LoVo (cell line): ENCODE measurements at places on chromosomes 6 and 20.

- DNase-seq = no peak
These were observed 1.5 kb downstream of the TAGAP start for GRCh38 chr6:159043251-159043650.

- peak; percentile 65 for DNase-seq
These were observed 4.2 kb upstream of the ZBTB46 start for GRCh38 chr20:63835021-63835858.

DNA sequence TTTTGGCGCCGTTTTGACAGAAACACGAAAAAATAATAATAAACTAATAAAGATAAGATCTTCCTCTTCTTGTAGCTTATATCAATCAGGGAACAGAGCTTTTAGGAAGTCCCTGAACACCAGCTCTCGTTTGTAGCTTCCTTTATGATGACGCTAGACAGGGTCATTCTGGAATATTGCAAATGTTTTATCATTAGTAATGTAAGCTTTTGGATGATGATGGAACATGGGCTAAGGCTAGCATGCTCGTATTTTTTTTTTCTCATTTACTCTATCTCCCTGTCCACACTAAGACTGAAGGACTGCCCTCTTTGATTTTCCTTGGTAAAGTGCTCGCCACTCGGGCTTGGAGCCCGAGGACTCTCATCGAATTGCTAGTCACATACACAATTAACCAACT, 22.1 kb upstream of the POM121L2 start:
- DNase-seq = no peak

GRCh38 chr20:57618764-57619050, 1.5 kb downstream of the ZBP1 start:
- no peak for DNase-seq

- no peak for DNase-seq
These were observed 14.1 kb downstream of the NFATC2 start for GRCh38 chr20:51528263-51529027.

DNA sequence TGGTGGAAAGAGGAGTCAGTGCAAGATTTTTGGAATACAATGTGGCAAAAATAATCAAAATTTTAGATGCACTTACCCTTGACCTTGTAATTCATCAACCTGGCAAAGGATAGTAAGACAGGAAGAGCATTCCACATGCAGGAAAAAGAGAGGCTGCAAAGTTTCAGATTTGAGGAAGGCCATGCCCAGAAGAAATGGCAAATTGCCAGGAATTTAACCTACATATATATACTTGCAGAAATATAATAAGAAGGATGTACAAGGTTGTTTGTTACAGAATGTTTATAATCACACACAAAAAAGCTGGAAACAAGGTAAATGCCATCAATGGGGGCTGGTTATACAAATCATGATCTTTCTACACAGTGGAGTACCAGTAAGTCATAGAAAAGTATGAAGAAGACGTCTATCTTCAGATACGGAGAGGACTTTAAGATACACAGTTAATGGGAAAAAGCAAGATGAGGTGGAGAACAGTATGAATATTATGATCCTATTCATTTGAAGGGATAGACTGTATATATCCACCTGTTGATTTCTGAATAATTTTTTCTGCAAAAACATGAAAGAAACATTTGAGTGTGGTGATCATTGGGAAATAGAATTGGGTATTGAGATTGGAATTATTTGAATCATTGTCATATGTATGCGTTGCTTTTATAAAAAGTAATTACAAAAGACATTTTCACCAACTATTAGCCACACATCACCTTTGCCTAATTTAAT, 253.8 kb downstream of the TBC1D7 start:
- DNase-seq = no peak

DNA sequence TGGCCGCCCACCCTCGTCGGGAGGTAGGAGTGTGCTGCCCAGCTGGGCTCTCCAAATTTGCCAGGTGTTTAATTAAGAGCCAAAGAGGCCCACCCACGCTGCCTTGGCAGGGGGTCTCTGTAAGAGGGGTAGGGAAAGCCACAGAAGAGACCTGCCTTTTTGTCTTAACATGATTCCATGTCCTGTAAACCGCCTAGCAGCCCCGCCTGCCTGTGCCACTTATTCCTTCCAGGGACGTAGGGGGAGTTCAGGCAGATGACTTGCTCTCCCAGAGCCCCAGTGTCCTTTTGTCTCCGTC, 2.1 kb downstream of the FAM210B start:
- no peak for DNase-seq

DNA sequence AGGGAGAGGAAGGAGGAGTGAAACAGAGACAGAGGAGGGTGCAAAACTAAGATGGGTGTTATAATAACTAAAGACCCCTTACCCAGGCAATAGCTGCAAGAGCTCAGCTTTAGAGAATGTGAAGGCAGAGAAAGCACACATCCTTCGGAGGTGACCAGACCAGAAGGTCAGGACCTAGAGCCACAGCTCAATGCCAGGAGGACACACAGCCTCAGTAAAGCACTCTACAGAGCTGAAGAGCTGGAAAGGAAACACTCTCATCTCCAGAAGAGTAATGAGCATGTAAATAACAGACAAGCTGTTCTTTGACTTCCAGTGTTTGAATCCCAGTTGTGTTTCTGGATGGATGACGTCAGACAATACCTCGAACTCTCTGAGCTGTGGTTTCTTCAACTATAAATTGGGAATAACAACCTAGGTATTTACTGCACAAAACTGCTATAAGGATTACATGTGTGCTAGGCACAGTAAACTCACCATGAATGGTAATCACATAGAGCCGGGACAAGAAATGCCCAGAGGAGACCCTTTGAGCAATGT, 63.2 kb downstream of the MAP3K5 start:
- DNase-seq = no peak

- peak; percentile 11 for DNase-seq
These were observed 593 bp downstream of the MMP24 start for GRCh38 chr20:35226884-35227681.

- no peak for DNase-seq
These were observed 44.1 kb downstream of the SNX9 start for GRCh38 chr6:157867155-157867559.

DNA sequence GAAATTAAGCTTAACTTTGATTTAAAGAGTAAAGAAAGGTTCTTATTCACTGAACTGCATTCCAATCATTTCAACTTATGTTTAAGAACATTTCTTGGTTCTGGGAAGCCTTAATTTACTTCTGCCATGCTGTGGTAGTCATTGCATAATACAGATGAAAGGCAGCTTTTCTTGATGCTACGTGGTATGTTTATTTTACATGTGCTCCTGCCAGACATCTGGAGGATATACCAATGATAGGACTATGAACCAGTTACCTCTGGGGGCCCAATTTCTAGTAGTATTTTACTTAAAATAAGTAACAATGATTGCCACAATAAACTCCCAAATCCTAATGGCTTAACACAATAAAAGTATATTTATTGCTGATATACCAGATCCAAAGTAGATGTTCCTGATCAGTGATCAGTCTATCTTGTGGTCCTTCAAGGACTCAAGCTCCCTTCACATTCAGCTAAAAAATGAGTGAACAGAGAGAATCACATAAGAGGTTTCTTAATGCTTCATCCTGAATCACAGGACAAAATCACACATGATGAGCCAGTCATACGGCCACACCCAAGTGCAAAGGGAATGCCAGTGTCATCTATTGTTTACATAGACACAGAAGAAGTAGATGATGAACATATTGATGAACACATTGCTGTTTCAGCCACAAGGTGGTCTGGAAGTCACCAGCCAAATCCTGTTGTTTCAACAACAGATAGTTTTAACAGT, 56.5 kb upstream of the CCN2 start:
- DNase-seq = no peak

GRCh38 chr6:136641166-136641565, 90.9 kb upstream of the MAP7 start:
- DNase-seq = no peak

DNA sequence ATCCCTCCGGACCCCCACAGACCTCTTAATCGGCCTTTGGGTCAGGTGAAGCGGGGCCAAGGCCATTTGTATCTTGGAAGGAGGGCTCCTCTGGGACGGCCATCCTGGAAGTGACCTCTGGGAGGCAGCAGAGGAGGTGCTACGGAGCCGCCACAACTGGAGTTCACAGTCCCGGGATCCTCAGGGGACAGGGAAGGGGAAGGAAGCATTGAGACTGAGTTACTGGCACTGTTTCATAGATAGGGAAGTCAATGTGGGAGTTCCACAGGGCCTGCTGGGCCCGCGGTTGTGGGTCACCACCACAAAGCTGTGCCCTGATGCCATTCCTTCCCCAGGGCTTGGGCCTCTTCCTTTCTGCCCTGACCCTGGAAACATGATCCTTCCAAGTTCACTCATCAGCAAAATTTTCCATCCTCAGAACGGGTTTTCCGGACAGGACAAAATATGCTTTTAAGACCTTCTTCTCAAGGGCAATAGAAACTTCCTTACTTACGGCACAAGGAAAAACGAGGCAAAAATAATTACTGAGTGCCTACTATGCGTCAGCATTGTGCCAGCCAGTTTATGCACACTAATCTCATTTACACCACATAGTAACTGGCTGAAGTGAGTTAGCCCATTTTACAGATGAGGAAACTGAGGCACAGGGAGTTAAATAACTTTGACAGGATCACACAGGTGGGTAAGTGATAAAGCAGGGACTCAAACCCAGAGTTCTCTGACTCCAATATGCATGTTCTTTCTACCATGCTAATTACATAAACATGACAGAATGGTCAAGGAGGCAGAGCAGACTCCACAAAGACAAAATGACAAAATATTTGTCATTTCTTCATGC, 143.8 kb downstream of the UNC5CL start:
- peak; percentile 24 for DNase-seq

DNA sequence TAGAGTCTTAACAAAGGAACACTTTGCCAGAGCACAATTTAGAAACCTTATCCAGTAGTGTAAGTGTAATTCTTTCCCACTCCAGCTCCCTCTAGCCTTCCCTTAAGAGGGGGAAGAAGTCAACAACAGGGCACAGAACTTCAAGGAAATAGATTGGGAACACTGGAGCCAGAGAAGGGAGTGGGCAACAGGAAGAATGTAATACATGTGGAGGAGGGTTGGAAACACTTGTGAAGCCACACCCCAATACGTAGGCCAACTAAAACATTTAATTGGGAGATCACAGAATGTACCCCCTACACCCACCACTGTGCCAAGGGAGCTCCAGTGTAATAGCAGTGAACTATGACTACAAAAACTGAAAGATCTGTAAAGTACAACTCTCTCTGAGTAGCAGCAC, 735.7 kb upstream of the HS3ST5 start:
- DNase-seq = no peak
